Mesendoderm (in vitro differentiated cells): ENCODE measurements at places on chromosomes 7 and 10.

- DNase-seq: no peak
Measured at GRCh38 chr10:84945791-84946190, 617.4 kb downstream of the CCSER2 start.

DNA sequence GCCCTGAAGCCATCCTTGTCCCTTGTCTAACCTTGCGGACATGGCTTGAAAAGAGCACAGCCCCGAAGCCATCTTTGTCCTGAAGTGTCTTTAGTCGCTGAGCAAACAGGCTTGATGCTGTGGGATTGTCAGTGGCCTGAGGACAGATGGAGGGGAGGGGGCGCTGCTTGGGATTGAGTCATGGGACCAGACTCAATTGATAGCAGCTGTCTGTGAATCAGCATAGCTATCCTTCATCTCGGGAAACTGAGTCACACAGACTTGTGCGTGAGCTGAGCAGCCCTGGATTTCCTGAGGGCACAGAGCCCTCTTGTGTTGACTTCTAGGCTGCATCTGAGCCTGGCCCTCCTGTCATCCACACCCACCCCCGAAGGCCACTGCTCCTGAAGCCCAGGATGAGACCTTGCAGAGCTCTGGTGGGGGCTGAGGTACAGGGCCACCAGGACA, 14.4 kb downstream of the MYO1G start:
- DNase-seq: peak; percentile 57

DNA sequence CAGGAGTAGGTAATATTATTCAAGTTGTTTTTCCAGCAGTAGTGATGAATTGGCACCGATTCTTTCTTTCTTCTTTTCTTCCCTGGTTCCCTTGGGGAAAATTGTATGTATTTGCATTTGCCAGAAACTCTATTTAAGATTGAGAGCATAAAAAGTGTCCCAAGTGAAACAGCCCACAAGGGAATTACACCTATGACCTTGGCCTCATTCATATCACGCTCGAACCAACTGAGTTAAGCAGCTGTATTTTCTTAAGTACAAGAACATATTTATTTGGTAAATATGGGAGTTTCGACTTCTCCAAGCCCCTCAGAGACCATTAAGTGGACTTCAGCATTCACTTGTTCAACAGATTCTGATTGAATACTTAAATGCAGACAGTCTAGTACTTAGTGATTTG, 54.1 kb upstream of the MET start:
- no peak for DNase-seq

GRCh38 chr7:108037741-108038140, 34.8 kb upstream of the LAMB1 start:
- no peak for DNase-seq

GRCh38 chr10:93993782-93994437, at the start of gene PLCE1:
TSS of gene PLCE1 (plus strand) at chr10:93993931. CDS start at chr10:94031047, 37,116 bp downstream.
- peak; percentile 58 for DNase-seq

DNA sequence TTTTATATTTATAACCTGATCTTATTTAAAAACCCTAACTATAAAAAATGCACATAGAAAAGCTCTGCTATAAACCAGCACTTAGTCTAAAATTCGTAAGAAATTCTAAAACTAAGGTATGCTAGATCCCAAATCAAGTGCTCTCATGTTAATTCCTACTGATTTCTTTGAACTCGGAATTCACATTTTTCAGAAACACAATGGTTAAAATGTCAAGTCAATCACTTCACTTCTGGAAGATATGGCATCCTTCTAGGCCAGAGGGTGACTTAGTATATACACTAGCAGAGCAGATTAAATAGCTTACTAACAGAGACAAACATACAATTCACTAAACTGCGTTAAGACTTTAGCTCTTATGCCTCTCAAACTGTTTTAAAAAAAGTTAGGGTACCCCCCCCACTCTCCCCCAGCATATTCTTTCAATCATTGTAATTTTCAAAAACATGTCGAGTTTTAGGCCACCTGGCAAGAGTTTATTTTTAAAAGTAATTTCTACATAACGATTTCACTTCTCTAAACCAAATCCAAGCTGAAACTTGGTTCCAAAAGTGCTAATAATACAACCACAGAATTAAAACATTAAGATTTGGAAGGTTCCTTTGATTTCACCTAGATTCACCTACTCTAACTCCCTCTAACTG, 129.4 kb downstream of the NRBF2 start:
- DNase-seq: no peak

DNA sequence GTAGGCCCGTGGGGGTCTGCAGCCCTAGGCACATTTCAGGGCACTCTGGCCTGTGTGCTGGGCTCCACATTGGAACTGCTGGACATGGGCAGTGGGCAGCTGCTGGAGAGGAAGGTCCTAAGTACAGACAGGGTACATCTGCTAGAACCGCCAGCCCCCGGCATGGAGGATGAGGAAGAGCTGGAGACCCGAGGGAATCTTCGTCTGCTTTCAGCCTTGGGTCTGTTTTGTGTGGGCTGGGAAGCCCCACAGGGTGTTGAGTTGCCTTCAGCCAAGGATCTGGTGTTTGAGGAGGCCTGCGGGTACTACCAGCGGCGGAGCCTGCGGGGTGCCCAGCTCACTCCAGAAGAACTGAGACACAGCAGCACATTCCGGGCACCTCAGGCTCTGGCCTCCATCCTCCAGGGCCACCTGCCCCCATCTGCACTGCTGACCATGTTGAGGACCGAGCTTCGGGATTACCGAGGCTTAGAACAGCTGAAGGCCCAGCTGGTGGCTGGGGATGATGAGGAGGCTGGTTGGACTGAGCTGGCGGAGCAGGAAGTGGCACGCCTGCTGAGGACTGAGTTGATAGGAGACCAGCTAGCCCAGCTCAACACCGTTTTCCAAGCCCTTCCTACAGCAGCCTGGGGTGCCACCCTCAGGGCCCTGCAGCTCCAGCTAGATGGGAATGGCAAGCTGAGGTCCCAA, 1.4 kb downstream of the HPS6 start:
- DNase-seq: no peak

GRCh38 chr7:28700096-28700495, 258.0 kb downstream of the TRIL start:
- no peak for DNase-seq

DNA sequence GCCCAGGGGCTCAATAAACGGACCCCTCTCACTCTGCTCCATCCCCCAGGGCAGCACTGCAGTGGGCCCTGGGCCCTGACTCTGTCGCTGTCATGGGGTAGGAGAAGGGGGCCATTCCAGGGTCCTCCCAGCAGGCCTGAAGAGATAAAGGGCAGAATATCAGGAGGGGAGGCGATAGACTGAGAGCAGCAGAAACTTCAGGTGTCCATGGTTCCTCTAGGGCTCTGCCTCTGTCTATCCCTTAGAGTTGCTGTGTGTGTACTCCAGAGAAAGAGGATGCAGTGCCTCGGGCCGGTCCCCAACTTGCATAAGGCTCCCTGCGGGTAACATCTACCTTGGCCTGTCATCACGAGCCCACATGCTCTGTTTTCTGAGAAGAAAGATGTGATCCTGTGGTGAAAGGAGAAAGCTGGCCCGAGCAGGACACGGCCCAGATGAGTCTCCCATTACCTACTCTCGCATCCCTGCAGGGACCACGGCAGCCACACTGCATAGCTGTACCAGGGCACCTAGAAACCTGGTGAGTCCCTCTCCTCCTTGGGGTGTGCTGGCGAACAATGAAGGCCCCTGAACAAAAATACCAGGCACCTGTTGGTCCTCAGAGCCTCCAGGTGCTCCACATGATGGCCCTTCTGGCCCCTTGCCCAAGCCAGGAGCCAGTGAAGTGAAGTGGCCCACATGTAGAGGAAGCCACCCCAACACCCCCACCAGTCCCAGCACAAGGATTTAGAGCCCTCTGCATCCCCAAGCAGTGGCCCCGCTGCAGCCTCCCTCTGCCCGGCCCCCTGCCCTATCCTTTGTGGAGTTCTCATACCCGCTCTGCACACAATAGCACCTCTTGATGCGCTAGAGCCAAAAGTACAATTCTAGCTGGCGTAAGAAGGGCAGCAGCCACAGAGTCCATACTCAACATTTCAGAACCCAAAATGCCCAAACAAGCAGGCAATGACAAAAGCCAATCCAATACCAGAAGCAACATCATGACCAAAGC, 106.8 kb downstream of the ARHGAP22 start:
- DNase-seq: no peak

DNA sequence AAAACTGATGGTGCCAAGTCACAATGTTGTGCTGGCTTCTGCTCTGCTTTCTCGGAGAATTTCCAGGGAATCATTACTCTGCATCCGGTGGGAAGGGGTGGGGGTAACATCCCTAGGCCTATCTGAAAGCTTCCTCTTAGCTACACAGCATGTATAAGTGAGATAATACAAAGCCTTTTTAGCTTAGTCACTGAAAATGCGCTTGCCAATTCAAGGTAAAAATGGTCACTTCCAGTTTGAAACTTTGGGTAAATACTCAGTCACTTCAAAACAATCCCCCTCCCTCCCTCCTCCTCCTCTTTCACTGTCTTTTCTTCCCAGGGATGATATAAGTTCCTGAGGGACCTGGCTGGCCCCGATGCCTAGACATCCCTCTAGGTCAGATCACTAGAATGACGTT, 57.3 kb upstream of the APBB1IP start:
- DNase-seq: peak; percentile 15

DNA sequence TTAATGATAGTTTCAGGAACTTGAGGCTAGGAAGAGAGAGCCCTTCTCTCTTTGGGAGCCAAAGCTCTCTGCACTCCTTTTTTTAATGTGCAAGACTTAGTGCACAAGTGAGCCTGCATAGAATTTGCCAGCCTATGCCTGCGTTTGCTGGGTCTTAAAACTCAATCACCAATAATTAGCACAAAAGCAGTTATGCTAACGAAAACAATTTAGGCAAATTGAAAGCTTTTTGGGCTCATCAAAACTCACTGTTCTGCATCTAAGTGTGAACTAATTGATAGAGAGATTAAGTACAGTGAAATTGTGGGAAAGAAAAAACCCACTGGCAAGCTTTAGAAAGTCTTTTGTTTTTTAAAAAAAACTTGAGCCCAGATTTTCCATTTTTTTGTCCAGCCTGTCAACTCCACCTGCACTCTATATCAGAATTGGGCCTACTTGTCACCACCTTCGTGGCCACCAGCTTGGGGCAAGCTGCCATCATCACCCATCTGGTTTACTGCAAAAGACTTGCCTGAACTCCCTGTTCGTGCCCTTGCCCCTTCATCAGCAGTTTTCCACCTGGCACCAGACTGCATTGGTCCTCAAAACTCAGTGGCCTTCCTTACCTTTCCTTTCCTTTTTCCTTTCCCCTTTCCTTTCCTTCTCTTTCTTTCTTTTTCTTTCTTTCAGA, 37.8 kb downstream of the CRHR2 start:
- no peak for DNase-seq

DNA sequence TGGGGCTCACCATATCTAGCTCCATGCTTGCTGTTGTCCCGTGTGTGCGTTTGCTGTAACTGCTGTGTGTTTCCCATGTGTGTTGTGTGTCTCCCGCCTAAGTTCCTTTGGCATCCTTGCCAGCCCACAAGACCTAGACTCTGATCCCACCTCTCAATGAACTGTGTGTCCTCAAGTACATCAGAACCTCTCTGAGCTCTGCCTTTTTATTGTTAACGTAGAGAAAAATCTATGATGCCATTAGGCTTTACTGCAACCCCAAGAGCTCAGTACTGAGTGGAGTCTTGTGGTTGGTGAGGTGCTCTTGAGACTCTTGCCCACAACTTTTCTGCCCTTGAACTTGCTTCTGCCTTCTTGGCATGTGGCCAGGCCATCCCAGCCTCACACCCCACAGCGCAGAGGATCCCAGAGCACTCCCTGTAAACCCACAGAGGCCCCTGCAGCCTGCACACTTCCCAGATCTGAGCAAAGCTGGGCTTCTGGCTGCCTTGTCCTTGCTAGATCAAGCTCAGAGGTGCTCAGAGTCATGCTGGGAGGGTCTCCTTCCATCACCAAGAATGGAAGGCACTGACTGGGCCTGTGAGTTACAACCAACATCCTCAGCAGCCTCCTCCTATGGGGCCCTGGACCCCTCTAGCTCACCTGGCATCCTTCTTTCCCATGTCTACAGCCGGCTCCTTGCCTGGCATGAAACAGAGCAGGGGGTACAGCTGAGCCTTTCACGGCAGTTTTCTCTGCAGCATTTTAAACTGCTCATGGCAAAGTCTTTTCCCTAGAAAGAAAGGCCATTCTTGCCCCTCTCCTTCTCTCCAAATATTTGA, 643.4 kb downstream of the ACTR3B start:
- no peak for DNase-seq
